ENCODE measurements at places on chromosomes 12 and 14.
A peak's percentile ranks its signal among the peaks of the same experiment; 100 is the strongest.

- no peak for DNase-seq
Measured at GRCh38 chr14:66233591-66233990, 252.6 kb upstream of the CCDC196 start.

DNA sequence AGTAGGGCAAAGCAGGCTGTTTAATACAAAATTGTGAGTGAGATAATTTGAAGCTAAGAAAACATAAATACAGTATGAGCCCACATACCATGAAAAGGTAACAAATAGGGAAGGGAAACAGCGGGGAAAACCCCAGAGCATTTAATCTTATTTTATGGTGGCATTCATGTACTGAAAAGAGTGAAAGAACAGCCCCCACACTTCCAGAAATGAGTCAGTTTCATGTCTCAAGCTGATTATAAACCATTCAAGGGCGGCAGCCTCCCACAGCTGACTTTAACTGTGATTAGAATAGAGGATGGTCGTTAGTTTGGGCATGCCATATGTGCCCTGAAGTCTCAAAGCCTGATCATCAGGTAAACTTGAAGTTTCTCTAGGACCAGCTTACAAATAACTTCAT, 64.5 kb downstream of the FOXG1 start:
- DNase-seq, result no peak

DNA sequence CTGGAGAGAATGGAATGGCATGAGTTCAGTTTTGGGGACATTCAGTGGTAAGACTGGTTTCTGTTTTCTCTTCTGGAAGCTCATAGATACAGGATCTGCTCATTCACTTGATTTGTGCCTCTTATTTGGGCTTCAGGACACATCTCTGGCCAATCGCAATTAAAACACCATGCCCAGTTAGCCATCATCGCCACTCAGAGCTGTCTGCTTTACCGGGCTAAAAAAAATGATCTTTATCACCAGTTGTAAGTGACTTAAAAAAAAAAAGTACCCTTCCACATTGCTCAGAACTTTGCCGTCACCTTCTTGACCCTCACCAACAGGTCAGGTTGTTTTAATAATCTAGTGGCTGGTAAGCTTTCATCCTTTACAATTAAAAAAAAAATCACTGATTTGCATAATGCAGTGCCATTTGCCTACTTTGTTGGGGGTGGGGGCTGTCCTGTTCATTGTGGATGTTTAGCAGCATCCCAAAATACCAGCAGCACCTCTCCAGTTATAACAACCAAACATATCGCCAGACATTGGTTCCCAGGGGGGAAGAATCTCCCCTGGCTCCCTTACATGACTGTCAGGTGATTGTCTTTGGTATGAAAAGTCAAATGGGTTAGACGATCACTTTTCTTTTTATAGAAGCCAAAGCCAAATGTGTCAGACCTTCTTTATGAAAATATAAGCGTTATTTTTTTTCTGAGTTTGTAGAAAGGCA, 150.1 kb downstream of the PRKCH start:
- DNase-seq, result peak; percentile 32

- no peak for DNase-seq
Measured at GRCh38 chr14:94573475-94574277, 7.5 kb upstream of the SERPINA5 start.

DNA sequence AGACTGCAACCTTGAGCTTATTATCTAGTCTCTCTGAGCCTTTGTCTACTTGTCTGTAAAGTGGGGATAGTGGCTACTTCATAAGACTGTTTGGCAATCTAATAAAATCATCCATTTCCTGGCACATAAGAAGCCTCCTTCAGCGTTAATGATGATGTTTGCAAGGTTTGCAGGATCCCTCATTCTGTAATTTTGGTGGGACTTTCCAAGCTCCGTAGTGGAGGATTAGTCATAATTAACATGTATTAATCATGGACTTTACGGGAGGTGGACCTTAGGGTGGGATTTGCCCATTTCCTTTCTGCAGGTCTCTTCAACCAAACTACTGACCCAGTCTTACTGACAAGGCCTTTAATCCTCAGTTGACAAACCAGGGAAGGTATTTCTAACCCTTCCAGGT, 66.2 kb downstream of the NTF3 start:
- DNase-seq, result no peak

DNA sequence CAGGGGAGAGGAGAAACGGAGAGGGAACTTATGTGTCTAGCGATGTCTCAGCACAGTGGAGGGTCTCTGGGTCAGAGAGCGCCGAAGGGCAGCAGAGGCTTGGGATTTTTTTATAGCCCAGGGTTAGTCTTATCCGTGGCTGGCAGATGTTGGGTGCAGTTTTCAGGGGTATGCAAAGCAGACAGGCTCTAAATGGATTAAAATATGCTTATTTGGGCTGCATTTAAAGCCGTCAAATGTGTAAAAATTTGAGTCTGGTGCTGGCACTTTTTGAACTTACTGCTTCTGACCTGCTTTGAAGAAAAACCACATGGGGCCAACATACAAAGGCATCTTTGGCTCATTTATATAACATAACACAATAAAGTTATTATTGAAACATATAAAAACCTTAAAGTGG, 178.8 kb downstream of the ESR2 start:
- no peak for DNase-seq

DNA sequence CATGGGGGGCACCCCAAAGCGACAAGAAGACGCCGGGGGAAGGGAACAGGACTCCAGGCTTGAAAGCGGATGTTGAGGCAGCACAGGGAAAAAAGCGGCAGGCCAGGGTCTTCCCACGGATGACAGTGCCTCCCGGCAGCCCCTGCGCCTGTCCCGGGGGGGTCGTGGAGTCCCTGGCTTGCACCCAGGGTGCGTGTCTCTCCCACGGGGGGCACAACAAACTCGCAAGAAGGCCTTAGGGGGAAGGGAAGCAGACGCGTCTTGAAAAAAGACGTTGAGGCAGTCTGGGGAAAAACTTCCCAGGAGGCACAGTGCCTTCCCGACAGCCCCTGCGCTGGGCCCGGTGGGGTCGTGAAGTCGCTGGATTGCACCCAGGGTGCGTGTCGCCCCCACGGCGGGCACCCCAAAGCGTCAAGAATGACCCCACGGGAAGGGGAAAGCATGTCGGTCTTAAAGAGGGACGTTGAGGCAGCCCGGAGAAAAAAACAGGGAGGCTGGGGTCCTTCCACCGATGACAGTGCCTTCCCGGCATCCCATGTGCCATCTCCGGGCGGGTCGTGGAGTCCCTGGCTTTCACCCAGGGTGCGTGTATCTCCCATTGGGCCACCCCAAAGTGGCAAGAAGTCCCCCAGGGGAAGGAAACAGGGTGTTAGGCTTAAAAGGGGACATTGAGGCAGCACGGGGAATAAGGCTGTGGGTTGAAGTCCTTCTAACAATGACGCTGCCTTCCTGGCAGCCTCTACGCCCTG, 159.9 kb upstream of the ALG10B start:
- DNase-seq, result no peak

DNA sequence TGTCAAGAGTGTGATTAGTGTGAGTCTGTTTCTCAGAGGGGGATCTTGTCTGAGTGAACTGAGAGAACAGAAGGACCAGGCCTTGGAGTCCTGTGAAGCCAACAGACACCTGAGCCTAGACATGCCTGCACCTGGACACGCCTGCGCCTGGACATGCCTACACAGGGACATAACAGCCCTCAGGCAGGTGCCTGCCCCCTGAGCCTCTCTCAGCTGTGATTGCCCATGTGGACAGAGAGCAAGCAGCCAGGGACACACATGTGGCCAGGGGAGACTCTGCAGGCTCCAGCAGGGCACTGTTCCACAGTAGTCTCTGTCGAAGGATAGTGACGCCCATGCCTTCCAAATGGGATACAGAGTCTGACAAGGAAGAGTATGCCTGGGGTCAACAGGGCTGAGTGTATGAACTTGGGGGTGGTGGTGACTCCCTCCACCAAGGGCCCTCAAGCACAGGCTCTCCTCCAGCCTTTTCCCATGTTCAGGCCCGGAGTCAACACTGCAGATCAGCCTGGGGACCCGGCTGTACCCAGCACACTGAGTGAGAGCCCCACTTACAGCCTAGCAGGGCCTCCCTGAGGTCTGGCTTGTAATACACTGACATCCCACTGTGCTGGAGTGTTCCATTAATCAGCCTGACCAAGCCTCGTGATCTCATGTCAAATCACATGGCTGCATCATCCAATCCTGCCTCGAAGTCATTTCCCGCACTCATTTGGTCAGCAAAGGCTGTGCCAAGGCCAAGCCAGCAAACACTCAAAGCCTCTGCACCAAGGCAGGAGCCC, 173.0 kb downstream of the CALM1 start:
- DNase-seq, result no peak

DNA sequence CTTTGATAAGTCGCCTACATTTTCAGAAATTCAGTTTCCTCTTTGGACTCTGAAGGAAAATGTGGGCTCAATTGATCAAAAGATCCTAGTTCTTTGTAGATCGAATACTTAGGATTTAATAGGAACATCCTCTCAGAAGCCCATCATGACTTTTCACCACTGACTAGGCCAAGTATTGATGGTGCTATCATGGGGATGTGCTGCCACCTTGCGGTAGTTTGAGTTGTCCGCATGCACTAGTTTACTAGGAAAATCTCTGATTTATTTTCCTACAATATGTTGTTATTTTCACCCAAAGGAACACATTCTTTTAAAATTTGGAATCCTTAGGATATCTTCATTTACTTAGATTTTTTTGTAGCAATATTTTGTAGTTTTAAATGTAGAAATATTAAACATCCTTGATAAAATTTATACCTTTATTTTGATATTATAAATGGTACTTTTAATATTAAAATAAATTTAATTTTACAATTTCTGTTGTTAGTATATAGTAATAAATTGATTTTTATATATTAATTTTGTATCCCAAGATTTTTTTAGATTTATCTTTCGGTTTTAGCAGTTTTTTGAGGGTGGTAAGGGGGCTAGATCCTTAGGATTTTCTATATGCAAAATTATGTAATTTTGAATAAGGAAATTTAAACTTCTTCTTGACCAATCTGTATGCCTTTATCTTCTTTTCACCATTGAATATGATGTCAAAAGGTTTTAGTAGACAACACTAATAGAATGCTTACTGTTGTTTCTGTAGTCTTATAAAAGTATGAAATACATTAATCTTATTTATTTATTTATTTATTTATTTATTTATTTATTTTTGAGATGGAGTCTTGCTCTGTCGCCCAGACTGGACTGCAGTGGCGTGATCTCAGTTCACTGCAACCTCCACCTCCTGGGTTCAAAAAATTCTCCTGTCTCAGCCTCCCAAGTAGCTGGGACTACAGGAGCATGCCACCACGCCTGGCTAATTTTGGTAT, 52.9 kb upstream of the OR9K2 start:
- DNase-seq, result peak; percentile 87

DNA sequence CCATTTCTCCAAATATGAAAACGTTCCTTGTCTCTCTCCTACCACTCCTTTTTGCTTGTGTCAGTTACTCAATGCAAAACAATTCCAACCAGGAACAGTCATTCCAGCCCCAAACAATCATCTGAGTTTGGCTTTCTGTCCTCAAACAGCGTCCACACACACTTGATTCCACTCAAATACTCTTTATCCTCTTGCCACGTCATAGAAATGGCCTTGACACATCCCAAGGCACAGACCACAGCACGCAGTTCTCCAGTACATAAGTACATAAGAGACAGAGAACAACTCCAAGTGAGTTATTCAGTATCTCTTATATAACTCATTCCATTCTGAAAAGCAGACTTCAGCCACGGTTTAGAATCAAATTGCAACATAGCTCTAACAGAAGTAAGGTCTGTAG, 299.2 kb downstream of the RPS29 start:
- no peak for DNase-seq

DNA sequence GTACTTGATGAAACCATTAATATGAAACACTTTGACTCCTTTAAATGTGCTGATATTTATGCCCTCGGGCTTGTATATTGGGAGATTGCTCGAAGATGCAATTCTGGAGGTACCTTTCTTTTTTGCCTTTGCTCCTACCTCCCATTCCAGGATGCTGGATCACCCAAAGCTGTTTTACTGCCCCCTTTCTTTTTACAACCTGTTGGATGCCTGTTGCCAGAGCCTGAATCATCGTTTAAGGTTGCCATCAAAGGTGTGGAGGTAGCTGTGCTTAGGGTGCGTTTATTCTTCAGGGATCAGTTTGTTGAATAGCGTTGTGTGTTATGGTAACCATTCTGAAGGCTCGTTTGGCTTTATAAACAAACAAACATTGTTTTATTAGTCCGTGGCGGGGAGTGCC, 19.9 kb upstream of the TAMALIN start:
- DNase-seq, result no peak

DNA sequence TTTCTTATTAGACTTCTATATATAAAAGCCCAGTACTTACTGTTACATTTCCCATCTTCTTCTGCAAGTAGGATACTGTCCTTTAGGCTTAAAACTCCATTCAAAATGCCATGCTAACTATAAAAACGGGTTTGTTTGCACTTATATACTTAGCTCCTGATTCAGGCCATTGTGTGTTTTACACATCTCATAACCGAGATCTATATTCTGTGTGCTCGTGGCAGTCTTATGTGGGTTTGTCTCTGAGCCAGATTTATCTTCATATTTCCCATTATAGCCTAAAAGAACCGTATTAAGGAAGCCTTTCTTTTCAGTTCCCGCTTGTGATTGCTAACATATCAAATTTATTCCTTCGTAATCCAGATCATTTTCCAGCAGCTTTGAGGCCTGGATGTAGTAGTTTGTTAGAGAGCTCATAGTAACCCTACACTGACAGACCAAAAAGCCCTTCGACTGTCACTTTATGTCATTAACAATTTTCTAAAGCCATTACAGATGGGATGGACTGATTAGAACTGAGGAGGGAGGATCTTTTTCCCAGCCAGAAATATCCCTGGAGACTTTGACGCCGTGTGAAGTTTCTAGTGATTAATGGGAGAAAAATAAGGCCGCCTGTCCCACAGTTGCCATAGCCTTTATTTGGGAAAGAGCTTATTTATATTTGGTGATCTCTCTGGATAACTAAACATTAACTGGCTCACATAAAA, 508.5 kb downstream of the FOXG1 start:
- no peak for DNase-seq

- no peak for DNase-seq
Measured at GRCh38 chr14:70905301-70905700, 2.0 kb upstream of the PCNX1 start.

DNA sequence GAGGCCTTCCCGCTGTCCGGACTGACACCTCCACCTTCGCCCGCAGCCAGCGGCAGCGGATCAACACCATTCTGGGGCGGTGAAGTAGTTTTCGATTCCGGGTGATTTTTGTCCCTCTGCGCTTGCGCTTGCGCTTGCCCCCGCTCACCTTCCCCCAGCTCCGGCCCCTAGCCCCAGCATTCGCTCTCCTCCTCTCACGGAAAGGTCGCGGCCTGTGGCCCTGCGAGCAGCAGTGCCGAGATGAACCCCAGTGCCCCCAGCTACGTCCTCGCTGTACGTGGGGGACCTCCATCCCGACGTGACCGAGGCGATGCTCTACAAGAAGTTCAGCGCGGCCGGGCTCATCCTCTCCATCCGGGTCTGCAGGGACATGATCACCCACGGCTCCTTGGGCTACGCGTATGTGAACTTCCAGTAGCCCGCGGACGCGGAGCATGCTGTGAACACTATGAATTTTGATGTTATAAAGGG, 22.7 kb upstream of the SRGAP1 start:
- no peak for DNase-seq

GRCh38 chr14:22852599-22852939, 16.2 kb downstream of the MMP14 start:
- DNase-seq, result no peak

GRCh38 chr12:132166093-132166492, 21.8 kb downstream of the NOC4L start:
- no peak for DNase-seq

- DNase-seq, result no peak
Measured at GRCh38 chr14:102916347-102917055, 6.0 kb upstream of the AMN start.

- no peak for DNase-seq
Measured at GRCh38 chr12:9866860-9867269, 2.3 kb downstream of the CLEC2B start.
